Stimulated activated naive CD8-positive, alpha-beta T cell treated with anti-CD3 and anti-CD28 coated beads, Interleukin-15, amount 100 ng/mL, for 72 hours (primary cell): ENCODE measurements at places on chromosomes 3 and 15.

DNA sequence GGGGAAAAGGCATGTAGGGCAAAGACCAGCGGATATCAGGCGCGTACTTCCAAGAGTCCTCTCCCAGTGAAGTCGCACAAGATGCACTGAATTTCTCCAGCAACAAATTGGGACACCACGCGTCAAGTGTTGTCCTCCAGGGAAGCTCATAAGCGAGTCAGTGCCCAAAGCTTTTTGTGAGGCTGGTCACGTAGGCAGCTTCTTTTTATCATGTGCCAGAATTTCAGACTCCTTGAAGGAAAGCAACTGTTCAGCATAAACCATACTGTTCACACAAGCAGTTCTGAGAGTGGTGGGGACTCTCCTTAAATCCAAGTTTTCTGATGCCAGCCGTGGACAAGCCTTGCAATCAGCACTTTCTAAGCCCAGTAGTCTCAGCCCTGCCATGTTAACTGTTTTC, 10.1 kb upstream of the FSTL1 start:
- no peak for DNase-seq

- no peak for DNase-seq
These were observed 49.8 kb downstream of the BOC start for GRCh38 chr3:113261063-113261625.

DNA sequence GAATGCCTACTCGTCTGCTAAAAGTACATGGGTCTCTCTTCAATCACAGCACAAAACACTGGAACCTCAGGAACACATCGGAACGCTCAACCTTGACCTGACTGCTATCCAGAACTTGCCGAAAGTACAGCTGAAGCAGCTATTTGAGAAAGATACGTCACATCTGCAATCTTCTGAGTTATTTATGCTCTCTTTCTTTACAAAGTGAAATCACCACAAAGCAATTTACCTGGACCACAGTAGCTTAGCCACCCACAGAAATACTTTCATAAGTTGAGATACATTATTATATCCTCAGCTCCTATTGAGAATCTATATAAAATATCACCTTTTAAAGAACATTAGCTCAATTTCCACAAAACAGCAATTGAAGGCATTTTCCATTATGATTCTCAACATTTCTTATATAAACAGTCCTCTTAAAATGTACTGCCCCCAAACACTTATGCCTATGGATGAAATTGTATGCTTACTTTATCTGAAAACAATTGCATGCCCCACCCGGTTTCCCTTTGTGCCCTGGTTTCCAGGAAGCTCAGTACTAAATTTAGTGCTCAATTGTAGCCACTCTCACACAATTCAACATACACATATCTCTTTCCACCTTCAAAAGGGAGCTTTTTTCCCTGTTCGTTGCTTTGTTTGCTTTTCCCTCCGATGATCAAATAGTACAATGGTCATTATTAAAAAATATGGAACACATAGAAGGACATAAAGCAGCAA, 31.8 kb downstream of the HEG1 start:
- DNase-seq = no peak

GRCh38 chr3:160141485-160142185, 83.6 kb upstream of the C3orf80 start:
- no peak for DNase-seq

DNA sequence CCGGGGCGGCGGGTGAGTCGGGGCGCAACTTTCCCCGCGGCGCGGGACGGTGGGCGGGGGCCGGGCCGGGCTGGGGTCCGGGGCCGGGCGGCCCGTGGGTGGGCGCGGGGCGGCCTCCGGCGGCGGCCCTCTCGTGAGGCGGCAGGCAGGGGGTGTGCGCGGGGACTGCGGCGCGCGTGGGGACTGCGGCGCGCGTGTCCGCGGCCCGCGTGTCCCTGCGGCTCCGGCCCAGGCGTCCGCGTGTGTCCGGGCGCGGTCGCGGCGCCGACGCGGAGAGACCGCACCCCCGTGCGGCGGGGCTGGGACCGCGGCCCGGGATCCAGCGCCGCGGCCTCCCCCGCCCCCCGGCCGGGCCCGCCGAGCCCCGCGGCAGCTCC, 349 bp downstream of the PLXNA1 start:
- DNase-seq = no peak

DNA sequence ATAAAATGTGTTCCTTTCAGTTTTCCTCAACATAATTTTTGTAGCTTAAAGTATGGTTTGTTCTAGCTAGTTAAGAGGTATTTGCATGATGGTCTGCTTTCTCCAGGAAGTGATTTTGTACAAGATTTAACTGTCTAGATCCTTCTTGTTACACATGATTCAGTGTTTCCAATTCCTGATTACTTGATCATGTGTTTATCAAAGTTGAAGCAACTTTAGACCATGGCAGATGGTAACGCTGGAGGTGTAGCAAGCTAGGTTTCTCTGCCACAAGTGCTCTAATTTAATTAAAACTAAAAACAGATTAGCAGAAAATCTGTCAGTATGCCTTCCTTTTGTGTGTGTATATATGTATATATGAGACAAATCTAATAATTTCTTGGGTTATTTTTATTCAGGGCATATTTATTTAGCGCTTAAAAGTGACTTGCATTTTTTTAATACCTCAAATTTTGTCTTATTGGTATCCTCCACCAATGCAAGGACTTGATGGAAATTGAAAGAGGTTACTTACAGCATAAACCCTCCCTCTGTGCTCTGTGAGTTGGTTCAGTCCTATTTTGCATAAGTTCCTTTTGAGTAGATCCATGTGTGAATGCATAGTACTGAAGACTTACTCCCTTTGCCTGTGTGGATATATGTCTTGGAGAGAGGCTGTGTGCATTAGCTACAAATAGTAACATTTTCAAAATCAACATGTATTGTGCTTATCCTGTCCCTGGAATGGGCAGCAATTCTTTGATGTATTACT, 157.3 kb upstream of the CGNL1 start:
- DNase-seq = no peak

- no peak for DNase-seq
These were observed 41.1 kb downstream of the PIK3R4 start for GRCh38 chr3:130705501-130705900.

DNA sequence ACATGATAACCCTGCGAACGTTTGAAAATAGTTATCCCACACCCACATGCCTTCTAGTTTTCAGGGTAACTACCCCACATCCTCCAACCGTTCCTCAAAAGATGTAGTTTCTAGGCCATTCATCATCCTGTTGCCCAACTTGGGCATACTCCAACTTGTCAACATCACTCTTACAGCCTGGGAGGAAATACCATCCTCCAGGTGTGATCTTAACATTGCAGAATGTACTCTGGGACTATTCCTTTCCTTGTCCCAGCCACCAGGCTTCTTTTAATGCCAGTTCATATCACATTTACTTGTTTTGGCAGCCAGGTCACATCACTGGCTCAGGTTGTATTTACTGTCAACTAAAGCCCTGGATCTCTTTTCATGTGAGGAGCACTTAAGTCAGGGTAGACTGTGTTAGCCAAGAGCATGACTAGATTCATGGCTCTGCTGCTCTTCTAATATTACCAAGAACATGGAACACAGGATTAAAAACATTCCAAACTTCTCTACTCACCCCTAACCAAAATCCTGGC, 4.0 kb upstream of the DENND6A start:
- no peak for DNase-seq

- no peak for DNase-seq
These were observed 147.5 kb downstream of the CTNNB1 start for GRCh38 chr3:41346698-41347270.

- no peak for DNase-seq
These were observed 40.5 kb upstream of the FRMD4B start for GRCh38 chr3:69426291-69426966.

GRCh38 chr3:122996038-122996580, 31.5 kb downstream of the SEMA5B start:
- no peak for DNase-seq

DNA sequence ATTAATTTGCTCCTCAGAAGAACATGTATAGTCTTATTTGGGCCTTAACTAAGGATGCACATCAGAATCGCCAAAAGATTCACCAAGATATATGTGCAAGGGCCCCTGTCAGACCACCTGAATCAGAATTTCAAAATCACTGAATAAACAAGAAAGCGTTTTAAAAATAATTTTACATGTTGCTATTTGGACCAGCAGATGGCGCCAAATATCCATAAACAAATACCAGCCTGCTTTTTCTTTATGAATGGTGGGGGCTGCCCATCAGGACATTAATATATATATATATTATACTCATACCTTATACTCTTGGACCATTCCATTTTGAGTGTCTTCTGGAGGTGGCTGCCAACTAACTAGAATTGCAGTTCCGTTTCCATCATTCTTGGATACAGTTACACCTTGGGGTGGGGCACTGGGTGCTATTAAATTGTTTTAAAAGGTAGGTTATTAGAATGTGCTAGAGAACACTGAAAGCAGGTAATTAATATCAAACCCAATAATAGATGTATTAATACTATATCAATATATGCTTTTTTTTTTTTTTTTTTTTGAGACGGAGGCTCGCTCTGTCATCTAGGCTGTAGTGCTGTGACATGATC, 1108.3 kb downstream of the ROBO1 start:
- DNase-seq = peak; percentile 17

GRCh38 chr15:49079340-49080039, 33.2 kb upstream of the SECISBP2L start:
- no peak for DNase-seq

DNA sequence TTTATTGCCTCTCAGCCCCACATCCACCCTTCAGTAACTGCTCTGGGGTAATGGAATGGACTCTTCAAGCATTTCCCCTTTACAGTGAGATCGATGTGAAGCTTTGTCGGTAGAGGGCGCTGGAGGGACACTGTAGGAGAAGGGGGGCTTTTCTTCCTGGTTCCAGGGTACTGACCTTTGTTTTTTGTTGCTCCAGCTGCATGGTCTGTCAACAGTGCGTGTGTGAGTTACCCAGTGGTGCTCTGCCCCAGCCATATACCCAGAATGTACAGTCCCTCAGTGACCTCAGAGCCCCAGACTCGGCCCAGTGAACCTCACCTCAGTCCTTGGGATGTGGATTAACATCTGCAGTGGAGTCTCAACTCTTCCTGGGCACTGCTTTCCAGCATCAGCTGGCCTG, 180.3 kb upstream of the TSC22D2 start:
- peak; percentile 49 for DNase-seq

DNA sequence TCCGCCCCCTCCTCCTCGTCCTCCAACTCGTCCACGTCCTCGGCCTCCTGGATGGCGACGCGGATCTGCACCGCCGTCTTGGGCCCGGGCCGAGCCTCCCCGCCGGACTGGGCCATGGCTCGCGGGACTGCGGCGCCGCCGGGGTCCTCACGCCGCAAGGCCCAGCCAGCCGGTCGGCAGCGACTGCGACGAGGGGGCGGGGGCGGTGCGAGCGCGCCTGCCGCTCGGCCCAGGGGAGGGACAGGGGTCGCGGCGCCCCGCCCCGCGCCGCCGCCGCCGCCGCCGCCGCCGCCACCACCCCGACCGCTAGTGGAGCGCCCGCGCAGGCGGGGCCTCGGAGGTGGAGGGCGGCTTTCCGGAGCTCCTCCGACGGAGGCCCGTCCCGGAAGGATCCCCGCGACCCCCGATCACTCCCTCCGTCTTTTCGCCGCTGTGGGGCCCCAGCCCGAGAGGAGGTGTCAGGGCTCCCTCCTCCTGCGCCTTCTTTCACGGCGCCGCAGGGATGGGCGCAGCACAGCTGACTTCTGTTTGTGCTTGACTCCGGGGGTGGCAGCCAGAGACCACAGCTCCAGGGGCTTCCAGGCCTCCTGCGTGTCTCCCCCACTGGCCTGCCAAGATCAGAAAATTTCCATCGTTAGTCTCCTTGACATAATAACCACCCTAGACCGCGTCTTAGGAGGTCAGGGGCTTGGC, at the start of gene LARP6:
Gene LARP6 (minus strand): TSS at position 185 of the 693 bp plus-strand sequence. CDS start 69 bp downstream, at position 116.
- DNase-seq = peak; percentile 26

- peak; percentile 66 for DNase-seq
These were observed 28.1 kb downstream of the NR1I2 start for GRCh38 chr3:119810018-119810435.

DNA sequence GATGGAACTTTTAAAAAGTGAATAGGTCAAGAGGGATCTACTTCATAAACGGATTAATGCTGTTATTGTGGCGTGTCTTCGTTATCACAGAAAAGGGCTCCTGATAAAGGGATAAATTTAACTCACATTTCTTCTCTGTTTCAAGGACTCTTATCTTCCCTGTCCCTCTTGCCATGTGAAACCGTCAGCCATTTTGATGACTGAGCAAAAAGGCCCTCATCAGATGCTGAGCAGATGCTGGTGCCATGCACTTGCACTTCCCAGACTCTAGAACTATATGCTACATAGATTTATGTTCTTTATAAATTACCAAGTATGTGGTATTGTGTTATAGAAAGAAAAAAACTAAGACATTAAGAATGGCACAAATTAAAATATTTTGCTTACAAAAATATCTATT, 1011.8 kb upstream of the GBE1 start:
- DNase-seq = no peak

GRCh38 chr15:70761046-70761445, 2.3 kb downstream of the UACA start:
- no peak for DNase-seq

DNA sequence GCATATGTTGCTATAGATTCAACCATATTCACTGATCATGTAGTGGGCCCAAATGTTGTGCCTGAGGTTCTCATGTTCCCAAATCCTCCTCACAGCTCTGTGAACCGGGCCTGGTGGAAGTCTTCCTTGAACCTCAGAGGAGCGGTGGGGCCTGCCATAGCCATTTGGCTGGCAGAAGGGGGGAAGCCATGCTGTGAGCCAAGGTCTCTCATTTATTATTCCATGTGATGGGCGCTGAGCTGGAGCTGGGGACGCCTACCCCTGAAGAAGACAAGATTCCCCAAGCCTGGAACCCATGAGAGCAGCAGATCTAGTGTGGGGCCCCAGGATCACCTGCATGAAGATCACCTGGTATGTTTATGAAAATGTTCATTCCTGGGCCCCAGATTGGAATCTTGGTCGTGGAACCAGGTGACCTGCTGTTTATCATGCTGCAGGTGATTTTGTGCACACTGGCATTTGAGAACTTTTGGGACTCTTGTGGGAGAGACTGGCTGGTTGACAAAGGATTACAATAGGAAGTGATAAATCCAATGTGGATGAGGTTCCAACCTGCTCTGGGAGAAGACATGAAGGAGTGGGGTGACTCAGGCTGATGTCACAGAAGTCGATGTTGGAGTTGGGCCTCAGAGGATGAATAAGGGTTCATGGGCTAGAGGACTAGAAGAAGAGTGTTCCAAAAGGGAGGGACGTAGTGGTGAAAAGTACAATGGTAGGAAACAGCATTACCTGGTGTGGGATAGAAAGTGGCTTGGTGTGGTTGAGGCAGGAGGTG, 102.1 kb downstream of the ASB7 start:
- DNase-seq = no peak

DNA sequence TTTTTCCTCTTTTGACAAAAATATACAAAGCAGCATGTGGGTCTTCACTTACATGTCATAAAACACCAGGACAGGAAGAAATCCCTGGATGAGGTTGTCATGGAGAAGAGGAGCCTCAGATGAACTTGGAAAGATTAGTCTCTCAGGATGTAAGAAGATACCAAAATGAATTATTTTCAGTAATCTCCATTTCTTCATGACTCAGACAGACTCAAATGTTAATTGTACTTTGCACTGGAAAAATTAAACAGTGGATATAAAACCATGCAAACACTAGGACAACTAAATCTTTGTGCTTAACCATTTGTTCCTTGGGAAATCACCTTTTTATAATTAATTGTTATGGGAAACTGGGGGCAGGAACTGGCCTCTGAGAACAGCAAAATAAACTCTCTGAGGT, 237.0 kb downstream of the CD47 start:
- no peak for DNase-seq
